Stimulated activated CD4-positive, alpha-beta T cell treated with anti-CD3 and anti-CD28 coated beads, Interleukin-15, amount 100 ng/mL, for 24 hours (primary cell): ENCODE measurements at places on chromosomes 2 and 18.

DNA sequence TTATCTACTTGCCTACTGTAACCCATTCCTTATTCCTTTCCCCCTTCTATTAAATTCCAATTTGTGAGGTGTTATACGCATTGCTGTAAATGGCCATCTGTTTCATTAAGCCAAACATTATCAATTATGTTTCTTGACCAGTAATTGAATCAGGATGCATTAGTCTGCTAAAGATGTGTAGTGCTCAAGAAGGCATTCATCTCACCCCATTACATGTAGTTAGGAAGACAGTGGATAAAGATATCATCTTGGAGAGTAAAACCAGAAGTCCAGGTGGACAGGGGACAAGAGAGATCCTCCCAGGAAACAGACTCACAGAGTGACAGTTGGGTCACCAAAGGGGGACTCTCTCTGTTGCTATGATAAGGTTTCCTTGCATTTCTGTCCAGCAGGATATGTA lies 73.3 kb upstream of the FAM98A start:
- no peak for DNase-seq

- DNase-seq = no peak
Observed at GRCh38 chr2:190551928-190552327, 17.4 kb upstream of the NEMP2 start.

DNA sequence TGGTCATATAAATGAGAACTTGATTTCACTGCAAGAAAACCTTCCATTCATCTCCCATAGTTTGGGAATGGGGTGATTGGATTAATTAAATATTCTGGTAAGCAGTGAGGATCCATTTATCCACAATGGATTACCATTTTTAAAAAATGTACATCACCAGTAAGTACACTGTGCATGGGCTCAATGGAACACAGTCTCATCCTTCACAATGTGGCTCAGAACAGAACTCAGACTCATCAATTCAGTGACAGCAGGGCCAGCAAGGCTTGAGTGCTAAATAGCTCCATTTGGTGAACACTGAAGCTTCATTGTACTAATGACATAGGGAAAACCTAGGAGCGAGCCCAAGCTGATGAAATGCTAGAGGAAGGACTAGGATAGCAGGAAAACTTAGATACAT lies 223.8 kb downstream of the CMPK2 start:
- DNase-seq = no peak

DNA sequence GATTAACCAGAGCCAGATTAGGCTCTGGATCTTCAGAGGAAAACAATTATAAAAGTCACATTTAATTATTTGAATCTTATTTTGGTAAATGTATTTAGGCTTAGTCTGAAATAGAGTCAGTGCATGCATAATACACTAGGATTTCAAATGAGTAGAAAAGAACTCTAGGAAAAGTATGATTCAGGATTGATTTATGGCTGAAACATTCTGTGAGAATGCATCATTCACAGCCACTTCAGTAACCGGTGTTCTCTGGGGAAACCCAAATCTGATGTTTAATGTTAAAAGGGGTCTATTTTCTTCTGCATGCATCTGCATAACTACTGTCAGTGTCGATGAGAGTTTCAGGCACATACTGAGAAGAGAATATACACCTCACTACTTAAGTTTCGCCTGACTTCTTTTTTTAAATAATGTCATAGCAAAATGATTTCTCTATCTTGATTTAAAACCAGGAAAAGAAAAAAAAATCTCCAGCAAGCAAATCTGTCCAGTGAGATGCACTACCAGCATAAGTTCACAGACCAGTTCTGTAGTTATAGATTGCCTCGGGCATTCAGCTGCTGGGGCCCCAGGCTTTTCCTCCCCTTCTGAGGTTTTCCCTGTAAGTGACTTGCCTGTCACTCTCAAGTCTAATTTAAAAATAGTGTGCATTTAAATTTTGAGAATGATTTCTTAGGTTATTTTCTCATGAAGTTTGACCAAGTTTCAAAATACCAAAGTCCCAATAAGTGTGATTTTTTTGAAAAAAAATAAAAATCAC lies 501.5 kb downstream of the NR4A2 start:
- DNase-seq = no peak

- no peak for DNase-seq
Observed at GRCh38 chr2:236643480-236643879, 73.9 kb downstream of the ACKR3 start.

DNA sequence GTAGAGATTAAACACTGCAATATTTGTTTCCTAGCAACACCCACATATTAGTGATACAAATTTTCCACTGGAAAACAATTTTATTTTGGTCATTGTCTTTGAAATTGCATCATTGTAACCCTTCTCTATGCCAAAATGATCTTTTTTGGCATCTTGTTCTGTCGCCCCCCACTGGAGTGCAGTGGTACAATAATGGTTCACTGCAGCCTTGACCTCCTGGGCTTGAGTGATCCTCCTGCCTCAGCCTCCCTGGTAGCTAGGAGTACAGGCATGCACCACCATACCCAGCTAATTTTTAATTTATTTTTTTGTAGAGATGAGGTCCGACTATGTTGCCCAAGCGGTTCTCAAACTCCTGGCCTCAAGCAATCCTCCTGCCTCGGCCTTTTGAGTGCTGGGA lies 117.4 kb downstream of the PIK3C3 start:
- DNase-seq = no peak

- no peak for DNase-seq
Observed at GRCh38 chr18:45757005-45757404, 33.0 kb downstream of the SLC14A1 start.

- DNase-seq = no peak
Observed at GRCh38 chr2:164523726-164524125, 97.6 kb downstream of the GRB14 start.

DNA sequence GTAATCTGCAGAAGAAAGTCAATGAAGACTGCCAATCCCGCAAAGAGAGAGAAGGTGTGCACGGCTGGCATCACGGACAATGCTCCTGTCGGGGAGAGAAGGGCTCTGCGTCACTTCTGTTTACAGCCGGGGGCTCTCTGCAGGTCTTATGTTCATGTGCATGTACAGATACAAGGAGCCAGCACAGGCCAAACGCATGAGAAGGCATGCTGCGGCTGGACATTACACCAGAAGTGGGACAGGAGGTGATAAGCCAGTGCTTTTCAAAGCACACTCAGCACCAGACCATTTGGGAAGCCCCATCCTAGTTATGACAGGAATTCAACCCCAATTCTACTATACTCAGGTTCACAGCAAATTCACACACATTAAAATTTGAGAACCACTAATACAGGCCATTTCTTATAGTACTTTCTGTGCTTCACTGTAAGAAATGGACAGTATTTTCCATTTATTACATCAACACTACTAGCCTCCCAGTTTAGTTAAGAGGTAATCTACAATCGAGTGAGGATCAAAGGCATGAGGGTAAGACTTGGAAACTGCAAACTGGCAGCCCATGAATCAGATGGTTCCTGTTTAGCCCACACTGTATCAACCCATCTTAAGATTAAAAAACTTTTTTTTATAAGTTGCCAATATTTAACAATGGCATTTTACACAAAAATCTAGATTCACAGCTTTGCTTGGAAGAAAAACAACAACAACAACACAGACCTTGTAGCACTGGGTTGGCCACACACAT lies 38.2 kb downstream of the RMC1 start:
- no peak for DNase-seq

- no peak for DNase-seq
Observed at GRCh38 chr2:51829477-51829876, 797.5 kb upstream of the NRXN1 start.

- no peak for DNase-seq
Observed at GRCh38 chr2:239407112-239407511, 6.3 kb upstream of the HDAC4 start.

DNA sequence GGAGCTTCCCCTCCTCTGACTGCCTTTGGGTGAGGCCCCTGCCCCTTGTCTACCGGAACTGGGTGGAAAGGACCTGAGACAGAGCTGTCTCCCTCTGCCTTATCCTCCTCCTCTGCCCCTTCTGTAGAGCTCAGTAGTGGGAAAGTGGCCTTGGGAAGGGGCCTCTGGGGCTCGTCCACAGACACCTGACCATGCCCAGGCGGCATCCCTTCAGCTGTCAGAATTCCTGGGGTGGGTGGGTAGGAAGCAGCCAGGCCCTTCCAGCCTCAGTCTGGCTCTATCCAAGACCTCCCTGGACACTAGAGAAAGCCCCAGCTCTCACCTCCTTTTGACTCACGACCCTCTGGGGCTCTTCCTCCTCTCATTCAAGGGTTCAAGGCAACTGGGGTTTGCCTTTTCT lies 35.6 kb downstream of the B3GNT2 start:
- no peak for DNase-seq

DNA sequence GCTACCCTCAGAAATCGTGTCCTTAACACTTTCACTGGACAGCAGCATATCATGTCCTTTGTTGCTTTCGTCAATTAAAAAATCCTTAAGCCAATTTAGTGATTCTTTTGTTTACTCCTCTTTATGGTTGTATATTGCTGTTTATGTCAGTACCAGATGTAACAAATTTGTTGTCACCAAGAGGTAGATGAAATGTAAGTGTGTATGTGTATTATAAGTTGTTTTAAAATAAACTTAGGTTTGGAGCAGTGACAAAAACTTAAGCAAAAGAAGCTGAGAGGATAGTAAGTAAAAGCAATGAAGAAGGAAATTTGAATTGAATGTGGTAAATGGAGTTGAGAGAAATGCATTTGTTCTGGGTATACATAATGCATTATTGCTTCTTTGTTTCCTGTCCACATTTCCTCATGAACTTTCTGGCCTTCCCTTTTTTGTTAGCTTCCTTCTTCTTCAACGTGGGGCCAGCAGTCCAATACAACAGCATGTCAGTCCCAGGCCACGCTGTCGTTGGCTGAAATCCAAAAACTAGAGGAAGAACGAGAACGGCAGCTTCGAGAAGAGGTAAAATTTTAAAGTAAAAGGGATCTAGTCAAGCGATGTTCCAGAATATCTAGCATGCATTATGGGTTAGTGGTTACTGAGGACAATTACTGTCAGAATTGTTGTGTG lies 30.5 kb upstream of the SNORC start:
- no peak for DNase-seq

GRCh38 chr18:76822506-76823160 lies at the start of gene ZNF236:
Gene ZNF236 (plus strand): TSS chr18:76822557. CDS start chr18:76822608, 51 bp downstream.
- peak; percentile 77 for DNase-seq
